Nephron progenitor cell (in vitro differentiated cells): ENCODE measurements at places on chromosomes 7 and 10.

GRCh38 chr7:66050337-66050957 lies 25.2 kb upstream of the ASL start:
- DNase-seq, result no peak

- DNase-seq, result no peak
These were observed 3.1 kb downstream of the CCDC126 start for GRCh38 chr7:23600236-23600635.

DNA sequence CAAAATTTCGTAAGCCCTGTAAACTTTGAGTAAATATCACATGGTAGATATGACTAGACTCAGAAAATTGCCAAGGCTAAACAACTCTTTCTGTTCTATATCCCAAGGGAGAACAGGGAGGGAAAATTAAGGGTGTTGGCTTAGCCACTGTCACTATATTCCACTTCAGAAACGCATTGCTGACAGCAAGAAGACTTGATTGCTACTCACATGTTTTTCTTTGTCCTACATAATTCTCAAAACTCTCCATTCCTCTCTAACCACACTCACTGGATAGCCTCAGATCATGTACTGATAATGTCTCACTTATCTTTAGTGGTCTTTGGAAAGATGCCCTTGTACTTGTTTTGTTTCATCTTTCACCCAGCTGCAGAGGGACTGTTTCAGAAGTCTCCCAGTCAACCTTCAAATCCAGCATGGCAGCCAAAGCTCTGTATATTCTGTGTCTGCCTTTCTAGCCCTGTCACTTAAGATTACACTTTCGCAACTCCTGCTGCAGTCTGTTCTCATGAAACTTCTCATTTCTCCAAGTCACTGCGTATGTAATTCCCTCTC lies 582.4 kb upstream of the FZD8 start:
- DNase-seq, result no peak

DNA sequence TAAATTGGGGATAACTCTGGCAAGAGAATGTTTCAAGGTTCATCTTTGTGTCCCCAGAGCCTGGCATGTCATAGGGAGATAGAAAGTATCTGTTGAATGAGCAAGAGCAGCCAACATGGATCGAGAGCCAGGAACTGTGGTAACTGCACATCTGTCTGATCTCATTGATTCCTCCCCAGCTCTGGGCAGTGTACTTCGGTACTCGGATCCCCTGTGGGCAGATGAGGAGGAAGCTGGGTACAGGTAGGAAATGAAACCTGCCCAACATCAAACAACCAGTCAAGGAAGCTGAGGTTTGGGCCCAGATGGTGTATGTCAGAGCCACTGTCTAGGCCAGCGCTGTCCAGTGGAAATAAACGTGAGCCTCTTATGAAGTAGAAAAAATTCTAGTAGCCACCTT lies 76.4 kb downstream of the GRK5 start:
- no peak for DNase-seq

DNA sequence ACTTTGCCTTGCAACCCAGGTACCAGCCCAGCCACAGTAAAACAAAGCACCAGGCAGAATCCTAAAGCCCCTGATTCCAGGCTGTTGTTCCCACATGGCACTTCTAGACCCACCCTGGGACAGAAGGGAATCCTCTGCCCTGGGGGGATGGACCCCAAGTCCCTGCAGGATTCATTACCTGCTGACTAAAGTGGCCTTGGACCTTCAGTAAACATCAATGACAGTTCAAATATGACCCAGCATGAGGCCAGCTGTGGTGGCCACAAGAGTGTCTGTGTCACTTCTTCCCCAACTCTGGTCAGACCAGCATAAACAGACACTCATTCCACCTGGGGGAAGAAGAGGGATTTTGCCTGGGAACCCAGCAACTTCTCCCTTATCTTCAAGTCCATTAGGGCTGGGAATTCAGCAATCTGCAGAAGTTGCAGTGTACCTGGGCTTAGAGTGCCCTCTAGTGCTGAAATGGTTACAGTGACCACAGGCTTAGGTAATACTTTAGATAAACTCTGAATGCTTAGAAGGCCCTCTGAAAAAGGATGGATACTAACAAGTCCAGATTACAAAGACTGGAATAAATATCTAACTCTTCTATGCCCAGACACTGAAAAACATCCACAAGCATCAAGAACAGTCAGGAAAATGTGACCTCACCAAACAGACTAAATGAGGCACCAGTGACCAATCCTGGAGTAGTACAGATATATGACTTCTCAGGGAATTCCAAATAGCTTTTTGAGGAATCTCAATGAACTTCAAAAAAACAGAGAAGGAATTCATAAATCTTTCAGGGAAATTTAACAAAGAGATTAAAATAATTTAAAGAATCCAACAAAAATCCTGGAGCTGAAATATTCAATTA lies 108.5 kb upstream of the TMEM168 start:
- peak; percentile 30 for DNase-seq

DNA sequence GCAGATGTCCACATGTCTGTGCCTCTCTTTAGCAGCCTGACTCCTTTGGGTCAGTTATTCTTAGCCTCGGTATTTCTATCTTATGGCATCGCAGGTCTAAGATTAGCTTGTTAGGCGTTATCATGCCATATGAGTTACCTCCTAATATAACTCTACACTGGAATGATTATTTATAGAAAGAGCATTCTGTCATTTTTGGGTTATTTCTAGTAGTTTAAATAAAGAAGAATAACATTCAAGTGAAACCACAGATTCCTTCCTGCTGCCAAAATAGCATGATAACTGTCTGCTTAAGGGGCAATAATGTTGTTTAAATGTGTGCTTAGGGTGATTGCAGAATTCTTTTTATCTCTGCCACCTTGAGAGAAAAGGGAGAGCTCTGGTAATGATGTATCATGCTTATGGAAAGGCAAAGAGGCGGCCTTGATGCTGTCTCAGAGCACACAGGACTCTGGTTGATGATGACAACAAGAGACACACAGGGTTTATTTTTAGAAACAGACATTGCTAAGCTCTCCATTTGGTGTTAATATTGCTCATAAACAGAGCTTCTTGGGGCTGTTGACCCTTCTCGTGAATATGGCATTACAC lies 10.4 kb downstream of the HDAC9 start:
- DNase-seq, result no peak

GRCh38 chr7:80591654-80592053 lies 46.8 kb upstream of the CD36 start:
- no peak for DNase-seq

DNA sequence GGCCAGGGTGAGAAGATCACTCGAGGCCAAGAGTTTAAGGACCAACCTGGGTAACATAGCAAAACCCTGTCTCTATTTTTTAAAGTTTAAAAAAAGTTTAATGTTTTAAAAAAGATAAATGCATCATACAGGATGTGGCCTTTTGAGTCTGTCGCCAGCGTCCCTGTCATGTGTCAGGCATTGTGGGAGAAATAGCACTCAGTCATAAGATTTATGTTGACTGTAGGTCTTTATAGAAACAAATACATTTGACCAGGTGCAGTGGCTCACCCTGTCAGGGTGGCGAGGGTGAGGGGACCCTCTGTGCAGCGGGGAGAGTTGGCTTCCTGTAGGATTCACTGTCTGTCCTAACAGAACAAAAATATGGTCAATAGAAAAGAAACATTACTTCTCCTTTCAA lies 63.5 kb upstream of the SH2B2 start:
- DNase-seq, result no peak
